T-helper 1 cell (primary cell): ENCODE measurements at places on chromosomes 16 and 17.

- DNase-seq: no peak
Measured at GRCh38 chr17:6530324-6530920, 25.9 kb downstream of the PITPNM3 start.

- DNase-seq: no peak
Measured at GRCh38 chr16:68902003-68902968, 59.0 kb downstream of the TANGO6 start.

GRCh38 chr16:82363026-82363816 is 193.2 kb upstream of the MPHOSPH6 start:
- no peak for DNase-seq

DNA sequence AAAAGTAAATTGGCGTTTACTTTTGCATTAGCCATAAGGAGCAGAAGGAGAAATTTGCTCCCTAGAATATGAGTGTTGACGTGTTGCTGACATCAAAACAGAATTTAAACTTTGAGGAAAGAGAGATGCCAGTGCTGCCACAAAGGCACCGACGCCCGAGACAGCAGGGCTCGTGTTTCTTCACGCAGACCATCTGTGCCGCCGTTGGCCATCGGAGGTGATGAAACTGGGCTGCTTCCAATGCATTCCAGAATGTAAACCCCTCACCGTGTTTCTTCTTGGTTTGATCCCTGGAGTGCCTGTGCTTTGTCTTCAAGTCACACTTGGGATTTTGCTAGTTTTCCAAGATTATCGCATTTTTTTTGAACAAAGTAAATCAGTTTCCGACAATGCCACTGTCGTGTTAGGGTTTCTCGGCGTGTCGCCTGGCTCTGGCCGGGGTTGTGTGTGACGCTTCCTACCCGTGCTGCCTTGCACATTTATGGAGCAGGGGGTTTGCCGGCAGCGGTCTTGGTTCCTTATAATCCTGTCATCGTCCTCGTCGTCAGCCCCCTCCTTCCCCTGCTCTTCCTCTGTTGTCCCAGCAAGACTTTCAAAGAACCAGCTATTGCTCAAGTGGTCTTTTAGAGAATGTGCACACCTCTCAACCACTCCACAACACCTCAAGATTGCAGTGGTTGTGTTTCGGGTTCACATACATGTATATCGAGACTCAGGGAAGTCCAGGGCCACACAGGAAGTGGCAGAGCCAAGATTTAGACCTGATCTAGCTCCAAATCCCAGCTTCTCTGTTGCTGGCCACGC is 103.9 kb downstream of the METRNL start:
- no peak for DNase-seq

- no peak for DNase-seq
Measured at GRCh38 chr17:58416937-58417299, 416 bp downstream of the RNF43 start.

DNA sequence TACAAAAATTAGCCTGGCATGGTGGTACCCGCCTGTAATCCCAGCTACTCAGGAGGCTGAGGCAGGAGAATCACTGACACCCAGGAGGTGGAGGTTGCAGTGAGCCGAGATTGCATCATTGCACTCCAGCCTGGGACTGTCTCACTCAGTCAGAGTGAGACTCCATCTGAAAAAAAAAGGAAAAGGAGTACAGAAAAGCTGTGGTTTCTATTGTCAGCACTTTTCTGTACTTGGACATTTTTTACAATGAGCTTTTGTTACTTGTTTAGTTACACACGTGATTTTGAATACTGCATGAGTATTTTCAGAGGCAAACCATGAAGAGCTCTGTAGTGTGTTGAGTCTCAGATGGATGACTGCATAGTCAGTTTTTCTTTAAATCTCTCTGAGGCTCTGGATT is 26.3 kb downstream of the ZC3H18 start:
- DNase-seq: peak; percentile 29

DNA sequence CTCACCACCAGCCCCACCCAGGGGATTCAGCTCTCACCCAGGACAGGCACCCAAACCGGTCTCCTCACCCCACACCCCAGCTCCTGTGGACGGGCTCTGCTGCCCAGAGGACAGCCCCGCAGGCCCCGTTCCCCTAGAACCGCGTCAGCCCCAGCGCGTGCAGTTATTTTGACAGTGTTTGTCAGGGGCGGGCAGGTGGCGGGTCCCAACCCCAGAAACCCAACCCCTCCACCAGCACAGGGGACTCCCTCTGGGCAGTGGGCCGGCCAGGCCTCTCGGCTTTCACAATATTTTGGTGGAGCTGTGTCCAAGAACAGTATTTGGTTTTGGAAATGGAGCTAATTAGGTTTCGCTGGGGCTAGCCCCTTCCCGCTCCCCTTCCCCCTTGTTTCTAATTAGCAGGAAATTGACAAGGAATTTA is 44.8 kb downstream of the BAHCC1 start:
- no peak for DNase-seq

- no peak for DNase-seq
Measured at GRCh38 chr16:81815429-81815766, 36.3 kb downstream of the PLCG2 start.

GRCh38 chr16:8943966-8944759 is 19.5 kb downstream of the USP7 start:
- DNase-seq: no peak

GRCh38 chr16:71927383-71927782 is 32.1 kb downstream of the IST1 start:
- DNase-seq: no peak

DNA sequence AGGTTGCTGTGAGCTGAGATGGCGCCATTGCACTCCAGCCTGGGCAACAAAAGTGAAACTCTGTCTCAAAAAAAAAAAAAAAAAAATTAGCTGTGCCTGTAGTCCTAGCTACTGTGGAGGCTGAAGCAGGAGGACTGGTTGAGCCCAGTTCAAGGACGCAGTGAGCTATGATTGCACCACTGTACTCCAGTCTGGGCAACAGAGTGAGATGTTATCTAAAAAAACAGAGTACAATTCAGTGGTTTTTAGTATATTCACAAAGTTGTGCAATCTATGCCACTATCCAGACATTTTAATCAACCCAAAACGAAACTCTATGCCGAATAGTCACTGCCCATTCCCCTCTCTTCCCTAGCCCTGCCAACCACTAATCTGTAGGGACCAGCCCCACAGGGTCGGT is 25.1 kb downstream of the C16orf54 start:
- no peak for DNase-seq
